ENCODE measurements at places on chromosomes 5 and 9.

DNA sequence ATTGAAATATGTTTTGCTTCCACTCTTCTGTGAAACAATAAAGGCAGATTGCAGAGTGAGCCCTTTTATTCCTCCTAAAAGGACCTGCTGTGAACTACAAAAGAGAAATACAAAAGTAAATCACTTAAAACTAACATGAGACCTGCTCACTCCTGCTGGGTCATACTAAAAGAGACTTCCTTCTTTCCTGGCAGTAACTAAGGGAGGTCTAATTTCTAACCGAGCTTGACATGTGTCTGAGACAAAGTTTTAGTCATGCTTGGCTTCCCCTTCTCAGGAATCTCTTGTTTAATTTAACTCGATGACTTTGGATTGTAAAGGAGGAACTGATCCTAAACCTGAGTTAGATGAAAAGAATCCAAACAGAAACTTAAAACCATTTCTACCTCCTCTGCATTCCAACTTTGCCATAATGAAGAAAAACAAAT lies 86.4 kb upstream of the CDH6 start:
- peak; percentile 68 for DNase-seq

DNA sequence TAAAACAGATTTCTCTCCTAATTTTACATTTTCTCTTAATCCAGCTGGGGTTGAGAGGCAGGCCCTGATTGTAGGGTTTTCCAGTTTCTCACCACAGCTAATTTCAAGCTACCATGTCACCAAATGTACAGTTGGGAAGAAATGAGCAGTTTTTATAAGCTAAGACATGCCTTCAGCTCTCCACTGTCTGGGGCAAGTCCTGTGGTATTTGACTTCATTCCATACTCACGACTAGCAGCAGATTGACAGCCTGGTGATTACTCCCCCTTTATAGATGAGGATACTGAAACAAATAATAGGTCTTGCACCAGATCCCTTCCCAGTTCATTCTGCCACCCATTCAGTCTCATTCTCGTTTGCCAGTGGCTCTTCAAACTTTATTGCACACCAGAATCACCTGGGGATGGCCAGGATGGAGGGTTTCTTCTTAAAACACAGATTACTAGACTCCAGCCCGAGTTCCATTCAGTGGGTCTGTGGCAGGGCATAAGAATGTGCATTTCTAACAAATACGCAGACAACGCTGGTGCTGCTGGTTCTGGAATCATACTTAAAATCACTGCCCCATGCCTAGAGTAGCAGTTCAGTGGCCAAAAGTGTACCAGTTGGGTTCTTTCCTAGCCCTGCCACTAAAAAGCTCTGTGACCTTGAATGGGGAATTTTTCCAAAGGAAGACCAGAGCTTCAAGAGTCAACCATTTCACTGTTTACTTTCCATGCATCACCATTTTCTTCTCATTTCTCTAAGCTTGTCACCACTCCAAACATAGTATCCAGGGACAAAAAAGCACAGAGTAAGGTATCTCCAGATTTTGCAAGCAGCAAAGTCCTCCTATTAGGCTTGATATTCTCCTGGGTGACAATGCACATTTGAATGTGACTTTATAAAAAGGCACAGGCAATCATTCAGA lies 64.3 kb downstream of the CSNK1A1 start:
- no peak for DNase-seq

DNA sequence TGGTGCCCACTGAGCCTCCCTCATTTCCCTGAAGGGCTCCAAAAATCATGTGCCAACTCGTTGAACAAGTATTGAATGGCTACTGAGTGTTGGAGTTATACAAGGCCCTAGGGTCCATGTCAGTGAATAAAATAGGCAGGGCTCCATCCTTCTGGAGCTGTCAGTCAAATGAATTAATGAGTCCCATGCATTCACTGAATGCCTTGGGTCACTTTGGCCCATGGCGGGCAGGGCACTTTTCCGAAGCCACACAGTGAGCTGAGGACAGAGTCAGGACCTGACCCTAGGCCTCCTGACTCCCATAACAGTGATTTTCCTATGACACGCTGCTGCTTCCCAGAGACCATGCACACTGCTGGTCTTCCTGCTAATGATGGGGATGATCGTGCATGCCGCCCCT lies 27.3 kb upstream of the SLC36A1 start:
- no peak for DNase-seq

DNA sequence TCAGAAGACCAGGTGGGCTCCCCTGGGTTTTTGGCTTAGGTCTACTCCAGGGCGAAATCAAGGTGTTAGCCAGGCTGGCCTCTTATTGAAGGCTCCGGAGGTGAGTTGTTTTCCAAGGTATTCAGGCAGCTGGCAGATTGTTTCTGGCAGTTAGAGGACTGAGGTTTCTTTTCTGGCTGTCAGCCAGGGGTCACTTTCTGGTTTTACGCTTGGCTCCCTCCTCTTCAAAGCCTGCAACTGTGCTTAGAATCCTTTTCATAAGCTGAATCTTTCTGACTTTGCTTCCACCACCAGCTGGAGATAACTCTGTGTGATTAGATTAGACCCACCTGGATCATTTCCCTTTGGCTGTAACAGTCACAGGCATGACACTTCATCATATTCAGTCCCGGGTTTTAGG lies 24.6 kb downstream of the RFK start:
- DNase-seq = peak; percentile 95

DNA sequence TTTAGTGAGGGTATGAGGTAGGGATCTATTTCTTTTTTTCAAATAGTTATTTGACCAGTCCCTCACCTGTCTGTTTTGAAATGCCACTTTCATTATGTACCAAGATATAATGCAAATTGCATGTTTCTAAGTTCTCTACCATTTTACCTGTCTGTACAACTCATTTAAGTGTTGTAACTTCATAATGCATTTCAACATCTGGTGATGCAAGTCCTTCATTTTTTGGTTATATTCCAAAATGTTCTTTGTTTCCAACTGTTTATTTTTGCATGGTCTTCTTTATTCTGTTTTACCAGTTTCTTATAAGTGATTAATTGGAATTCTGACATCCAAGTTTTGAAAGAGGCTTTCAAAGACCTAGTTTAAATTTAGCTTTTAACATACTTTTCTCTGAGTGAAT lies 26.8 kb downstream of the TDRD7 start:
- no peak for DNase-seq

DNA sequence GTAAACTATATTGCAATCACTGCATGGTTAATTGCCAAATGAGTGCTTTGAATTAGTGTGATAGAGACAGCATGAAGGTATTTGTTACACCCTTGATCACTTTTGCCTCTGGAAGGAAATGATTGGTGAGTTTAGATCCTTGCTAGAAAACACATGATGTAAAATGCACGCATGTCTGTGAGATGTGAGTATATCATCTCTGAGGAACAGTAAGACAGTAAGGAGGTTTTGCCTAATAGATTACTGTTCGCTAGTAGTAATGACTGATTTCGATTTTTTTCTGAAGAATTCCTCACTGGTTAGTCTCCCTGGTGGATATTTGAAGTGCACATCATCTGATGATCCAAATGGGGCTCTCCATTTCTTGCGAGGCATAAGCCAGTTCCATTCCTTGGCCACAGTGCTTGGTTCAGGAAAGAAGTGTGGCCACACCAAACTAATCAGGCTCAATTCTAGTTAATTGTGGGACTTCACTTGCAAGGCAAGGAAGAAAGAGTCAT lies 156.4 kb upstream of the ADRA1B start:
- no peak for DNase-seq

DNA sequence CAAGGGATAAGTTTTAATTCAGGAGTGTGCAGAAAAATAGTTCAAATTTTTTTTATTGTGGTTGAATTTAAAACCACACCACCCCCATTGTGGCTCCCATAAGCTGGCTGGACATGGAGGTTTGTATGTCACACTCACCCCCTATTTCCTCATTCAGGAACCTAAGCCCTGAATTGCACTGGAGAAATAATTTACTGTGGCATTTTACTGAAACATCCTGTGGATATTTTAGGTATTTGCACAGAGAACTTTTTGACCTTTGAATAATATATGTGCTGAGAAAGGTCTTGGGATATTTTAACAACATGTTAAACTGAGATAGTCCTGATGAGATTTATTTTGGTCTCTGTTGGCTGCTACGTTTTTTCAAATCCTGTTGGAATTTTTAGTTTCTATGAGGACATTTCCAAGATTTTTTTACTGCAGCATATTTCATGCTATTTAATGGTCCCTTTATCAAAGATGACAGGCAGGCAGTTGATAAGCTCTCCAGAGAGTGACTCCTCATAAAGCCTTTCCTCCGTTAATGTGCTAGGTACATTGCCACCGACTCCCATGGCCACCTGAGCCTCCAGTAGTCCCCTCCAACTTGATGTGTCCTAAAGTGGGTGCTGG lies 51.2 kb upstream of the PALM2AKAP2 start:
- no peak for DNase-seq

- DNase-seq = no peak
Observed at GRCh38 chr5:3511519-3511918, 84.1 kb upstream of the IRX1 start.

GRCh38 chr9:137128158-137128861 lies 10.6 kb upstream of the GRIN1 start:
- DNase-seq = no peak

DNA sequence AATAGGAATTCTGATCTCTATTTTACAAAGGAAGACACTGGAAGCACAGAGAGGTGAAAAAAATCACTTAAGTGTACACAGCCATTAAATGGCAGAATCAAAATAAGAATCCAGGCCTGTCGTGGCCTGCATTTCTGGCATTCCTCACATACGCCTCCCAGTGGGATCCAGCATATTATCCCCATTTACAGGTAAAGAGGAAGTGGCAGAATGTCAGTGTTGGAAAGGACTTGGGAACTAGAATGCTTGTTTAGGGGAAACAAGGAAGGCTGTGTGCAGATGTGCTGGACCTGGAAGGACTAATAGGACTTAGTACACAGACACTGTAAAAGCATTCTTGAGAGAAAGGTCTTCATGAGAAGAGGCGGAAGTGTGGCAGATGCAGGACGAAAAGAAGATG lies 241.8 kb downstream of the TRIM32 start:
- no peak for DNase-seq

GRCh38 chr5:96426831-96427230 lies 6.2 kb downstream of the PCSK1 start:
- DNase-seq = no peak

- DNase-seq = no peak
Observed at GRCh38 chr5:161546095-161546469, 443 bp downstream of the GABRB2 start.

GRCh38 chr9:85508616-85509015 lies 233.1 kb downstream of the AGTPBP1 start:
- DNase-seq = no peak

DNA sequence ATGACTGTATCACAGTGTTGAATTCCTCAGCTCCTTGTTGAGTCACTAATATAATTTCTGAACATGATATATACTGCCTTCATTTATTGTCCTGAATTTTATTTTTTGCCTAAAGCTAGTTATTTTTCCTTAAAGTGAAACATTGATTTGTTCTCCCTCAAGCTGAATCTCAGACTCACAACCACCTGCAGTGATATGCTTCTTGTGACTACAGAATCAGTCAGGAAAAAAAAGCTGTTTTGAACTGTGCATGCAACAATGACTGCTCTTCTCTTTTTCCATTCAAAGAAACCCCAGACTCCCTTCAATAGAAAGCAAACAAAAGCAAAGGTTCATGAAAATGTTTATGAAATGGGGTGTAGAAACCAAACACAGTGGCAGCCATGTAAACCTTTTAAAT lies 470.2 kb upstream of the CHD1 start:
- no peak for DNase-seq

DNA sequence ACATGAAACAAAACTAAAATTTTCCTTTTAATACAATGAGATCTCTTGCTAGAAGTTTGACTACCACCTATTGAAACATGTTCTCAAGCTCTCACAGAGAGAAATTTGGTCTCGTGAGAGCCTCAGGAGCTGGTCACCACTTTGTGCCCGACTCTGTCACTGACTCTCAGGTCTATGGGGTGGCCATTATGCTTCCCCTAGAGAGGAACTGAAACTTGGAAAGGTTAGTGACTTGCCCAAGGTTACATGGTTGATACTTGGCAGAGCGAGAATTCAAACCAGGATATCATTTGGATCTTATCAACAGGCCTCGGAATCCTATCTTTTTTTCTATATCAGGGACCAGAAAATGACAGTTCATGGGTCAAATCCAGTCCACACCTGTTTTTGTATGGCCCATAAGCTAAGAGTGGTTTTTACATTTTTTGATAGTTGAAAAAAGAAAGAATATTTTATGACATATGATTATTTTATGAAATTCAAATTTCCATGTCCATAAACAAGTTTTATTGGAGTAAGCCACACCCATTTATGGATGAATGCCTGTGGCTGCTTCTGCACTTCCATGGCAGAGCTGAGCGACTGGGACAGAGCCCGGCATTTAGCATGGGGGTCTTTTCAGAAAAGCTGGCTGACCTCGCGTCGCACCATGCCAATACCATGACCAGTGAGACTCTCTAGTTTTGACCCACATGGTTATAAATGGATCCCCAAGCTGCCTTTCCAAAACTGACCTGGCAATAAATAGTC lies 44.8 kb upstream of the EQTN start:
- no peak for DNase-seq

DNA sequence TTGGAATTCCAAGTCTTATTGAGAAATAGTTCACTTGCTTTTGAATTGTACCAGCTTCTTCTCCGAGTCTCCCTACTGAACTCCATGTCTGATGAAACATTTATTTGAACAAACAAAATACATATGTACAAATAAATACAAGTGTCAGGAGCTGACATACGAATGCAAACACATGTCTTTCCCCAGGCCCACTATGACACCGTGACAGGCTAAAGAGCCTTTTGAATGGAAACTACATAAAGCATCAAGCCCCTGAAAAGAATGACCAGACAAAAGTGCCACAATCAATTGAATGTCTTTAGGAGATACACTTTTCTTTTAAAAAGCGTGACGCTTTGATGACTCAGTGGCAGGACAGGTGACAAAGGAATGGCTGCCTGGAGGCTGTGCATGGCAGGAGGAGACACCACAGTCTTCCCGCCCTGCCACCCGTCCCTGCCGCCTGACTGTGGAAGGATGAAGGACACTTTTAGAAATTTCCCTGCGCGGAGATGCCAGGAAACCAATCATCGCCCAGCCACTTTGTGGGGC lies 112.4 kb upstream of the BNC2 start:
- no peak for DNase-seq

GRCh38 chr9:35814106-35814840 lies 569 bp downstream of the HINT2 start:
- DNase-seq = peak; percentile 21

GRCh38 chr5:36691696-36692371 lies 85.4 kb downstream of the SLC1A3 start:
- DNase-seq = no peak

GRCh38 chr9:128829477-128830251 lies at the start of gene SPOUT1:
SPOUT1 (minus strand) TSS chr9:128829794; CDS start chr9:128829780, 14 bp downstream.
- peak; percentile 94 for DNase-seq

Measured in NCI-H2081 (cell line).